Left ventricle myocardium inferior (tissue), 1 donor: ENCODE measurements at places on chromosomes 6 and 20.
A peak's percentile ranks its signal among the peaks of the same experiment; 100 is the strongest.

DNA sequence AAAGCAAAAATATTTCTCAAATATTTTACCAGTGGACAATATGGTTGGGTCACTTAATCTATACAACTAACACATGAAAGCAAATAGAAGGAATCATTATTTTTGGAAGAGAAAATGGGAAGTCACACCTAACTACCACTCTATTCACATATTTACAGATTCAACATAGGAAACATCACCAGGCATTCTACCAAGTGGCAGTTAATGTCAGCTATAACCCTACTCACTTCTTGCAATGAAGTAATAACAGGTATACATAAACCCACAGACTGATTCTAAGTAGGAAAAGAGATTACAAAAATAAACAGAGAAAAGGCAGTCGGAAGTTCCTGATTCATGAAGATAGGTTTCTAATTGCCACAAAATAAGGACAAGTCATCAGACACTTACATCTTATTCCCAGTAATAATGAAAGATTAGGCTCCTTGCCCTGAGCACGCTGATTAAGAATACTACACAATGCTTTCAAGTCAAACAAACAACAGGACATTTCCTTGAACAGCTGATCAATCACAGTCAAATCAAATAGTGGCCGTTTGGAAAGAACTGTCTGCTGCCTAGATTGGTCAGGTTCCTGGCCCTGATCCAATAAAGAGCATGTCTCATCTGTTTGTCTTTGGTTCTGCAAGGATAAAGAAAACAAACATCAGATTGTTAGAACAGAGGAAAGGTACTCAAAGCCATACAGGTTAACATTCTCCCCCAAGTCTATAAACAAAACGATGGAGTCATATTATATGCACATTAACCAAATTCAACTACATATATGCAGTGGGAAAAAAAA, 79.2 kb upstream of the PLN start:
- DNase-seq: no peak

GRCh38 chr6:164166996-164167395, 752.5 kb downstream of the QKI start:
- no peak for DNase-seq

DNA sequence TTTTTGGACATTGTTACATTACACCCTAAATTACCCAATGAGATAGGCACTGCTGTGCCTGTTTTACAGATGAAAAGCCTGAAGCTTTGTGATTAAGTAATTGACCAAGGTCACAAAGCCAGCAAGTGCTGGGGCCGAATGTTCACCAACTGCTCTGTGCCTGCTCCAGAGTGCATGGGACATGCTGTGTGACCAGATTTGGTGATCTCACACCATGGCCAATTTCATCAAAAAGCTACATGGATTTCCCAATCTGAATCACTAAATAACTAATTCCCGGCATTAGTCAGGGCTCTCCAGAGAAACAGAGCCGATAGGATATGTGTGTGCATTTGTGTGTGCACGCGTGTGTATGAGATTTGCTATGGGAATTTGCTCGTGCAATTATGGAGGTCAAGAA, 228.3 kb upstream of the ECI2 start:
- no peak for DNase-seq

DNA sequence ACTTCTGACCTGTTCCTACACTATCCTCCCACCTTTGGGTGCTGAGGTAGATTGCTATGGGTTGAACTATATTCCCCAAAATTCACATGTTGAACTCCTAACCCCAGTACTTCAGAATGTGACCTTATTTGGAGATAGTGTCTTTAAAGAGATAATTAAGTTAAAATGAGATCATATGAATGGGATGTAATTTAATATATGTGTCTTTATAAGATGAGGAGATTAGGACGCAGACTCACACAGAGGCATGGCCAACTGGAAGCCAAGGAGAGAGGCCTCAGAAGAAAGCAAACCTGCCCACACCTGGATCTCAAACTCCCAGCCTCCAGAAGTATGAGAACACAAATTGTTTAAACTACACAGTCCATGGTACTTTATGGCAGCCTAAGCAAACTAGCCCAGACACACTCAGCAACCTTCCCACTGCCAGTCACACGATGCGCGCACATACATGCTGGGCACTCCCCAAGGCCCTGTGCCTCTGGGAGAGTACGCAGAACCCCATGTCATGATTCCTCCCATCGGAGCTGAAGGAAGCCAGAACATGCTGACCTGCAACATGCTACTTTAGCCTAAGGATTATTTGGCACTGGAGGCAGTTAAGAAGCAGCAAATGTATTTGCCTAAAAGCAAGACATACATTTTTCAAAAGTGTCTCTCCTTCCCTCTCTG, 8.9 kb upstream of the SLC22A1 start:
- DNase-seq: no peak

DNA sequence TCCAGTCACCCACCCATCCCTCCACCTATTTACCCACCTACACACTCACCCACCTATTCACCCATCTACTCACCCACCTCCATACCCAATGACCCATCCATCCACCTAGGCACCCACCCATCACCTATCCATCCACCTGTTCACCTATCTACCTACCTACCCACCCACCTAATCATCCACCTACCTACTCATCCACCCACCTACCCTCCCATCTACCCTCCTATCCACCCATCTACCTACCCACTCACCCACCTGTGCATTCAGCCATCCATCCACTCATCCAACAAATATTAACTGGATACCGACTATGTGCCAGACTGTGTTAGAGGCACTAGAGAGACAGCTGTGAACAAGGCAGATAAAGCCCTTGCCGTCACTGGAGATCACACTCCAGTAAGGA, 40.3 kb downstream of the RSPO4 start:
- no peak for DNase-seq

DNA sequence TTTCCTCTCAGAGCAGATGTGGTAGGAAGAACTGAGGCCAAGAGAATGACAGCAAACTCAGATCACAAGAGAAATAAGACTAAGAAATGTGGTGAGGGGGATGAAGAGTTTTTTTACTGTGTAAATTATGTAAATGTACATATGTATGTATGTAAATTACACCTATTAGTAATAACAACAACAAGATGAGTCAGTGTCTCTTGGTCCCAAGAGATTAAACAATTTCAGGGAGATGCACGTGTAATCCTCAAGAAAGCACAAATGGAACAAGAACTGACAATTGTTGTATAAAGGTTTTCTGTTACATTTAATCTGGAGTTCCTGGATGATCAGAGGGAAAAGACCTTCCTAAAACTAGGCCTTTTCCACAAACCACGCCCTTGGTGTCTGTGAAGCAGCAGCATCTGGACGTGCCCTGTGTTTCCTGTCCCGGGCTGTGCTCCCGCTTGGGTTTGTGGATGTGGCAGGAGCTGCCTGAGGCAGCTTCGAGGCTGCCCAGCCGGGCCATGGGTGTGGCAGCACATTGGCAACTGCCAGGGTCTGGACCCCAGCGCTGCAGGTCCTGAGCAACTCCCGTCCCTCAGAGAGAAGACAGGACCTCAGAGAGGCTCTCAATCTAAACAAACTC, 994 bp downstream of the CLDN20 start:
- no peak for DNase-seq

DNA sequence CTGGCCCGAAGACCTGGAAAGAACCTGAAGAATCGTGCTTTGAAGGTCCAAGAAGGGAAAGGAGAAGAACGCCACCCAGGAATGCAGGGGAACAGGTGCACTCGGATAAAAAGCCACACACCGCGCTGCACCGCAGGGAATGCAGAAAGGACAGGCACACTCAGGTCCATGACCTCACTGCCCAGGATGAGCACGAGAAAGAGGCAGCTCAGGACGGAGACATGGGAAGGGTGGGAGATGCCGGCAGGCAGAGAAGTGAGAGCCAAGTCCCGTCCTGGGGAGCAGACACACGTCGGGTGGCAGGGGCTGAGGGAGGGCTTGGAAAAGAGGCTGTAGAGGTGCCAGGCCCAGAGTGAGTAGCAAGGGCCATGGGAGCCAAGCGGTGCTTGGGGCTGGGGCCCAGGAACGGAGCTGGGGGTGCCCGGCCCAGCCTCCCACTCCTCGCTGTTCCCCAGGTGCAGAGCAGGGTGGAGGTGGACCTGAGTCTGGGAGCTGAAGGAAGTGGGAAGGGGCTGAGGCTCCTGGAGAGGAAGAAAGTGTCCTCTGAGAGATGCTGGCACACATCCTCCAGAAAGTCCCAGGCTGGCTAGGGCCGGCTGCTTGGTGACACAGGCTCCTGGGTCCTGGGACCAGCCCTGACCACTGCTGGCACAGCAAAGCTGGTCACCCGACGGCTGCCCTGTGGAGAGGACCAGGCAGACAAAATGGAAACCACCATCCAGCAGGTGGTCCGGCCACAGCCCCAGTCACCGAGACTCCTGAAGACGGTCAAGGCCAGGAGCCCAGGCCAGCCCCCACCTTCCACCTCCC, 91.3 kb downstream of the PSMB1 start:
- DNase-seq: no peak

DNA sequence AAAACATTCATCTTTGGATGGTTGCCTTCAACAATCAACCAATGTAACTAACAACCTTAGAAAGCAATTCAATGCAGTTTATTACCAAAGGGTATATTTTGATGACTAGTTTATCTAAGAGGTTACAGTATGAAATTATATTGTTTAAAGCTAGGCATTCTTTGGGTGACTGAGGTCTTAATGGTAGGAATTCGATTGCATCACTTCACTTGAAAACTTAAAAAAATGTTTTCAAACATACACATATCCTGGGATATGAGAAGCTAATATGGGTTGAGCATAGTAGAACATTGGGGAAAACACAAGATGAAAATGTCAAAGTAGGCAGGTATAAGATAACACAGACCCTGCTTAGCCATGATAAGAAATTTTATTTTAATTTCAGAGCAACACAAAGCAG, 144.6 kb upstream of the BMP5 start:
- no peak for DNase-seq

- no peak for DNase-seq
These were observed 2.7 kb downstream of the VEGFA start for GRCh38 chr6:43772681-43773049.

- no peak for DNase-seq
These were observed 130.8 kb downstream of the SOBP start for GRCh38 chr6:107620732-107621131.

- DNase-seq: no peak
These were observed 50.7 kb upstream of the TOX2 start for GRCh38 chr20:43863821-43864544.

DNA sequence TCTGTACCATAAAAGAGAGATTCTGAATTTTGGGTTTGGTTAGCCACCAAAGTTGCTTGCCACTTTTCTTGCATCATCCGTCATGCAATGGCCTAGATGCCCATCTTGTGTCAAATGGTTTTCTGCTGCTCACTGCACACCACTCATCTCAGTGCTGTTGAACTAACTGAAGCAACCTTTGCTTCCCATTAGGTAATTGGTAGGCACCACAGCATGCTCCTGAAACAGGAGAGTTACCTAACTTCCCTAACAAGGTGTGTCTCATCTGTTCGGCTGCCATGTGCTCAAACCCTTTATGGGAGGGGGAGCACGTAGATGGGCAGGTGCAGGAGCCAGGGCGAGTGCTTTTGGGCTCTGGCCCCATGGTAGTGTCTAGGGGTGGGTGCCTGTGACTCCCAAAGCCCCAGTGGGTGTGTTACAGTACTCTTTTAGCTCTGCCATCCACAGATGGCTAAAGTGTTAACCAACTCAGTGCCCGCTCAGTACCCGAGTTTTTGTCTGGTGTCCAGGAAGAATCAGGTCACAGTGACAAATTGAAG, 147.4 kb upstream of the SPACA1 start:
- no peak for DNase-seq

DNA sequence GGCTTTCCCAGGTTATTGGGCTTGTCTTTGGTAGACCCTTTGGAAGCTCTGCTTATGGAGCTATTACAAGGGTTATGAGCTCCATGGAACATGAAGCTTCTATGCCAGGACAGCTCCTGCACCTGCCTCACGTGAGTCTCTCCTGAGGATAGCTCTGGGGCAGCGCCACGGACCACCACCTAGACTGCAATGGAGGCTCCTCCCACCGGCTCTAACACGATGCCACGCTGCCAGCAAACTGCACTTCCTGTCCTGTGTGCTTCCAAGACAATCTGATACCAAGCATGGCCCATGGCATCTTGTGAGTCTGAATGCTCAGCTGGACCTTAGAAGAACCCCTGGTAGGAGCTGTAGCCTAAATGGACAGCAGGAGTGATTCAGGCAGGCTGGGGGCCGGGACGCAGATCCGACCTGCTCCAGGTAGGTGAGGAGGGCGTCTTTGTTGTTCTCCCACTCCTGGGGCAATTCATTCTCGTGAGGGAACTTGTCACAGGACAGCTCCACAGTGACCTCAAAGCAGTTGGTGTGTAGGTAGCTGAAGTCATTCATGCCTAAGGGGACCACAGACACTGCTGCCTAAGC, 5.5 kb downstream of the CPXM1 start:
- DNase-seq: no peak

- DNase-seq: no peak
These were observed 46.9 kb downstream of the PRDM1 start for GRCh38 chr6:106133040-106133439.

DNA sequence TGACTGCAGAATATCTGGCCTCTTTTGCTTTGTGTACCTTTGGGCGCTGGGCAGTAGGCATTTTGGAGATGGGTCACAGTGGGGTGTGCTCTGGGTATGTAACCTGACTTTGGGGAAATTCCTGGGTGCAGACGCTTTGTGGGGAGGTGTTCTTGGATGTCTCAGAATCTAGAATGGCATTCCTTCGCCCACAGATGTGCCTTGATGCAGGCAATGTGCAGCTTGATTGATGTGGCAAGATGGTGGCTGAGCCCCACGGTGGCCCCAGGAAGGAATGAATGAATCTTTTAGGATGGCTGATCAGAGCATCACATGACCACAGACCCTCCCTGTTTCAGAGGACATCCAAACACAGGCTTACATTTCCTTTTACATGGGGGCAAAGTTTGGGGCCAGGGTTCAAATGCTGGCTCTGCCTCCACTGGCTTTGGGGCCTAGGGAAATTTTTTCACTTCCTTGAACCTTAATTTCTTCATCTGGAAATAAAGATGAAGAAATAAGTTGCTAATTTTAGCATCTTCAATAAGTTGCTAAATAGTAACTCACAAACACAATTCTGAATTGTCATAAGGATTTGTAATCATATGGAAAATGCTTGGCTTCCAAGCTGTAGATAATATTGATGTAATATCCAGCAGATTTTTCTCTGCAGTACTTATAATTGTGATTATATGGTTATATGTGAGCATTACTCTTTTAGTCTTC, 5.6 kb downstream of the PPP1R16B start:
- no peak for DNase-seq

GRCh38 chr20:48406498-48406897, 421.3 kb downstream of the PREX1 start:
- no peak for DNase-seq

GRCh38 chr6:157060440-157060952, 262.8 kb downstream of the TMEM242 start:
- no peak for DNase-seq

GRCh38 chr6:17812311-17812710, 105.6 kb upstream of the NUP153 start:
- no peak for DNase-seq

- DNase-seq: peak; percentile 22
These were observed 154.5 kb downstream of the HACE1 start for GRCh38 chr6:104705095-104705707.
